ENCODE measurements at places on chromosomes 1 and 21.

DNA sequence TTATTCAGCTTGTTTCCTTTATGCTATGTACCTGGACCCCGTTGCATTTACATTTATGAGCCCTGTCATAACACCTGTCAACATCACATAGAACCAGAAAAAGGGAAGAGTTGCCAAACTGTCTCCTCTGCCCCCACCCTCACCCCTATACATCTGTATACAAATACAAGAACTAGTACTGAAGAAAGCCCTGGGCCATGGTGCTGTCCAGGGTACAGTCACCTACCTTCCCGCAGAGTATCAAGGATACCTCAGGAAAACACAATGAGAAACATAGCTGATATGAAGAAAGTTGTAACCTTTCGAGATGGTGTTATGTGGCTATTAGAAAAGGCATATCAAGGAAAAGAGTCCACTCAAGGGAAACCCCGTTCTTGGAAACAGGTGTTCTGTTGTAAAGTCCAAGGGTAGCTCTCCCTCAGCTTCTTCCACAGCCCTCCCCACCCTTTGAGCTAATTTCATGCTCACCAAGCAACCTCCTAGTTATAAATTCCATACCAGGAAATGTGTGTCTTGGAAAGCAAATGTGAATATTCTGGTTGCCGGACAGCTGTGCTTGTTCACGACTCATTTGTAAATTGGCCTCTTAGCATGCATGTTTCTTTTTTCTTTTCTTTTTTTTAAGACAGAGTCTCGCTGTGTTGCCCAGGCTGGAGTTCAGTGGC lies 16.7 kb upstream of the AVPR1B start:
- DNase-seq = no peak

GRCh38 chr1:200525090-200525987 lies 95.2 kb downstream of the KIF14 start:
- DNase-seq = no peak

DNA sequence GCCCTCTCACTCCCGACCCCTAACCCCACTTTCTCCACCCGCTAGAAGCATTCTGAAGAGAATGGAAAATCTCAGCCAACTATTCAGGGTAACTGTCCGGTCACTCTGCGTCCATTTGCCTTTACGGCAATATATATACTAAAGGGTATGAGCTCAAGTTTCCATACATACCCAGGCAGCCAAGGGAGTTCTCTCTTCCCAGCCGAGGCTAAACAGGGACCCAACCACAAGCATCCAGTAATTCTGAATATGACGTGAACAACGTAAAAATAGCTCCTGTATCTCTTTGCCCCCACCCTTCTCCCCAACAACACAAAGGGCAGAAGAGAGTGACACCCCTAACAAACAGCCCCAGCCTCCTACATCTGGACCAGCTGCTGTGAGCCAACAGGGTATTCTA lies 67.7 kb downstream of the SSBP3 start:
- no peak for DNase-seq

DNA sequence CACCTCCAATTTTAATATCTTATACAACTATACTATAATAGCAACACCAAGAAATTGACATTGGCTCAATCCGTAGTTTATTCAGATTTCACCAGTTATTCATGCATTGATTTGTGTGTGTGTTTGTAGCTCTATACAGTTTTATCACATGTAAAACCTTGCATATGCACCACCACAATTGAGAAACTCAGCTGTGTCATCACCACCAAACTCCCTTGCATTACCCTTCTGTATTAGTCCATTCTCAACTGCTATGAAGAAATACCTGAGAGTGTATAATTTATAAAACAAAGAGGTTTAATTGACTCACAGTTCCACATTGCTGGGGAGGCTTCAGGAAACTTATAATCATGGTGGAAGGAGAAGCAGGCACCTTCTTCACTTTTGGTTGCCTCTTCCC lies 162.1 kb downstream of the PATJ start:
- DNase-seq = no peak

- DNase-seq = no peak
Measured at GRCh38 chr1:203396595-203397194, 45.8 kb upstream of the FMOD start.

DNA sequence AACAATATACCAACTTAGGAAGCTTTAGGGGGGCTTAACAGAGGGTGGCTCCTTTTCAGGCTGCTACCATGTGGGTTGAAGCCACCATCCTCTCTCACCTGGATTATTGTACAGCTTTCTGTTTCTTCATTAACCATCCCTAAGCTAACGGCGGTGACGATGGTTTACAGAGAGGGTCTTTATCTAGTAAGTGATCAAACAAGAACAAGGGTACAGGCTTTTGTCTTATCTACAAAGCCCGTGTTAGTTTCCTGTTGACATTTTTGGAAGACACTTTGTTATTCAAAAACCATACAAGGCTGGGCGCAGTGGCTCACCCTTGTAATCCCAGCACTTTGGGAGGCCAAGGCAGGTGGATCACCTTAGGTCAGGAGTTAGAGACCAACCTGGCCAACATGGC lies 20.4 kb downstream of the SLC25A33 start:
- DNase-seq = no peak

- no peak for DNase-seq
Measured at GRCh38 chr1:201533836-201534235, 5.1 kb upstream of the NAV1 start.

- DNase-seq = peak; percentile 82
Measured at GRCh38 chr1:21931171-21932093, 5.7 kb downstream of the HSPG2 start.

DNA sequence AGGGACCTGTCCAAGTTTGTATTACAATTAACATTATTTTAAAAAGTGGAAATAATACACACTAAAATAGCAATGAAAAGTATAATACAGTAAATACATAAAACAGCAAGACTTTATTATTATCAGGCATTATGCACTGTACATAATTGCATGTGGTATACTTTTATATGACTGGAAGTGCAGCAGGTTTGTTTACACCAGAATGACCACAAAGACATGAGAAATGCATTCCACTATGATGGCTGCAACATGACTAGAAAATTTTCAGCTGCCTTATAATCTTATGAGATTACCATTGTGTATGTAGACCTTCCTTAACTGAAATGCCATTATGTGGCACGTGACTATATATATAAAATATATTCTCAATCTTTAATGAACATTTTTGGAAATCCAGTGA lies 1699.6 kb downstream of the KCNT2 start:
- no peak for DNase-seq

DNA sequence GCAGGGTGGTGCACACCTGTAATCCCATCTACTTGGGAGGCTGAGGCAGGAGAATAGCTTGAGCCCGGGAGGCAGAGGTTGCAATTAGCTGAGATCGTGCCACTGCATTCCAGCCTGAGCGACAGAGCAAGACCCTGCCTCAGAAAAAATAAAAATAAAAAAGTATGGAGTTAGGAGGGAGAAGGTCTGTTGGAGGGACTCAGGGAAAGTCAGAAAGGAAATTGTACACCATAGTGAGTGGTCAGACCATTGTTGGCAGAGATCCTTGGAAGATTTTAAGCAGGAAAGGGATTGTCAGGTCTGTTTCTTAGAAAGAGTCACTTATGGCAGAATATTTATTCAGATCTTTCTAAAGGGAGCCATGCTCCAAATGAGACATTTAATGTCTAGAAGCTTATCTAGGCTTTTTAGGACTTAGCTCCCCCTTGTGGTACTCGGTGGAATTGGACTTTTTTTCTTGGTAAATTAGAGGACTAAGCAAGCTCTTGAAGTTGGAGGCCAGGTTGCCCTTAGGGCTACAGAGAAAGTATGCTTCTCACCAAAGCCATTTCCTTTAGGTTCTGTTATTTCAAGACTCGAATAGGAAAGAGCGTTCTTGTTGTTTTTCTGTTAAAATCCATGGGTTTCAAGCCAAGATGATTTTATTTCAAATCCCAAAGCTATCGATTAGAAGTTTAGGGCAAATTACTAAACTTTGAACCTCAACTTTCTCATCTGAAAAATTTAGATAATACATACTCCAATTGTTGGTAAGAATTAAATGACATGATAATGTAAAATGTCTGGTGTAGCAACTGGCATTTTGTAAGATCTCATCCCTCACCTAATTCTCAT lies 16.5 kb downstream of the MIA3 start:
- peak; percentile 73 for DNase-seq

DNA sequence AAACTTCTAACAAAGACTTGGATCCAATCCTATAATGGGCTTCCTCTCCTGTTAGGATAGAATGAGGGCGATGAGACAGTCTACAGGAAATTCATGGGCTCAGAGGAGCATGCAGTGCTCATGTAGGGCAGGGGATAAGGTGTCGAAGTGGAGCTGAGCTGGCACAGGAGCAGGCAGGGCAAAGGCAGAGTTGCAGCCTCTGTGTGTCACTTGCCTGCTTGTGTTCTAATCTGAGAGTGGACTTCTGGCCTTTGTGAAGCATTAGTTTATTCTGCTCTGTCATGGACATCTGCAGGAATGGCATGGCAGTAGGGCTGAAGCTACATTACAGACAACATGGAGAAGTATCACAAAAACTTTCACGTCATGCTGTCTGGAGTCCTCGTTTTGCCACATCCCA lies 32.6 kb downstream of the LHX8 start:
- no peak for DNase-seq

DNA sequence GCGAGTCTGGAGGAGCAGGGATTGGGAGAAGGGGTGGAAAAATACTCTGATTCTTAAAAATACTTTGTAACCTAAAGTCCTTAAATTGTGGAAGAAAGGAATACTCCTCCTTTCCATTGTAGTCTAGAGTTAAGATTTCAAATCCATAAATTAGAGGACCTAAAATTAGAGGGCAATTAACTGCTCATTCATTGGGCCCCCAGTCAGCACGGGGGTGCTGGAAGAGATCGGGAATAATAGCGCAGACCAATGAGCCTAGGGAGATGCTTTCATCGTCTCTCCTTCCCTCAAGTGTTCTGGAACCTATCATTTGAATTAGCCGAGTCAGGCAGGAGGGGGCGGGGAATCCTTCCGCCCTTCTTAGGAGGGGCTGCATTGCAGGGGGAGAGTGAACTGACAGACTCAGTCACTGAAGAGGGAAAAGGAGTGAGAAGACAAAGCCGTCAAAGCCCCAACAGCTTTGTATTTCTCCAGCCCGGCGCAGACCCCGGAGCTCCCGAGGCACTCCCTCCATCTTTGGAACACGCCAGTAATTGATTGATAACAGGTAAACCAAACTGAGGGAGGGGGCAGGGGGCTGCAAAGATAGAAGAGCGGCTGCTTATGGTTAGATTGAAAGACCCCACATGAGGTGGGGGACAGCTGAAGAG lies at the start of gene MLLT11:
Gene MLLT11, plus strand, starts transcription at position 391 of the 650 bp plus-strand sequence. CDS start 6,828 bp downstream, outside the sequence.
- peak; percentile 54 for DNase-seq

GRCh38 chr1:114550336-114550735 lies 31.1 kb downstream of the BCAS2 start:
- DNase-seq = no peak

- DNase-seq = no peak
Measured at GRCh38 chr1:93732514-93732913, 50.9 kb upstream of the BCAR3 start.

DNA sequence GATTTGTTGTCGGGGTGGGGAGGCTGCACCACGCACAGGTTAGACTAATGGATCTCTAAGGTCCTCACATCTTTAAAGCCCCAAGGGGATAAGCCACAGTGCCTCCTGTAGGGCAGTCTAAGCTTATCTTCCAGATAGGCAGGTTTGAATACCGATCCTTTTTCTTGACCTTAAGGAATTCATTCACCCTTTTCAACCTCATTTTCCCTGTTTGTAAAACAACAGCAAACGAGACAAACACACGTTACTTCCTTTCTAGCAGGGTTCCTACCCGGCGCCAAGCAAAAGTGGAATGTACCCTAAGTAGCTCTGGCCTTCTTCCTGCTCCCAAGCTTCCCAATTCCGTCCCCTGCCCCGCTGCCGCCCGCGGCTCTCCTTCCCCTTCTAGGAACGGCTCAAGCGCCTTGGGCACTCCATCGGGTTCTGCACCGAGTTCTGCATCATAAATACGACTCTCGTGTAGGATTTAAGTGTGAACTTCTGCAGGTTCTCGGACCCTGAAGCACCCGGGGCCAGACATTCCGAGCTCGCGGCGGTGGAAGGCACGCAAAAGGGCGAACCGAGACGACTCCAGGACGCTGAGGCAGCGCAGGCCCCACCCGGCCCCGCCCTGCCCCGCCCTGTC lies 548 bp upstream of the CDC20 start:
- peak; percentile 66 for DNase-seq

DNA sequence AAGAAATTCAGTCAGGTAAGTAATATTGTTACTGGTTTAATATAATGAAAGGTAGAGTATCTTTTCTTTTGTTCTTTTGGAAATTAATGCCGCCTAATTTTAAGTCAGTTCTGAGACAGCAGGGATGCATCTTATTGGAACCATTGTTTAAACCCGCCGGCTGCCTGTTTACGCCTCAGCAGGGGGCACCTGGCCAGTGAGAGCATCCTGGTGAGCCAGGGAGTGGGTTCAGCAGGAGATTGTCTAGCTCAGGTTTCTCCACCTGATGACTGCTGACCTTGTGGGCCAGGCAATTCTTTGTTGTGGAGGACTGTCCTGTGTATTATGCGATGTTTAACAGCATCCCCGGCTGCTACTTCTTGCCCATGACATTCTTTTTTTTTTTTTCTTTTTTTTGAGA lies 30.2 kb downstream of the CHAF1B start:
- DNase-seq = no peak

DNA sequence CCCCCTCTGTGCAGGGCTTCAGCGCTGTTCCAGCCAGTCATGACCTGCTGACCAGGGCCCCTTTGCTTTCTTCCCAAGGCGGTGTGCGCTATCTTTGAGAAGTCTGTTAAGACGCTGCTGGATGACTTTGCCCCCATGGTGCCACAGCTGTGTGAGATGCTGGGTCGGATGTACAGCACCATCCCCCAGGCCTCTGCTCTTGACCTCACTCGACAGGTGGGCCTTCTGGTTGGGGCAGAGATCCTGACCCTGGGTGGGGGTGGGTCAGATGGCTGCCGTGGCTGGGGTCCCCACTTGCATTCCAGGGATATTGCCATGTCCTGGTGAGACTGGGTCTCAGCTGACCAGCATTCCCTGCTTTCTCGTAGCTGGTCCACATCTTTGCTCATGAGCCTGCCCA lies 9.0 kb upstream of the DPH2 start:
- DNase-seq = no peak

GRCh38 chr1:244821134-244821533 lies 14.3 kb upstream of the COX20 start:
- DNase-seq = no peak

DNA sequence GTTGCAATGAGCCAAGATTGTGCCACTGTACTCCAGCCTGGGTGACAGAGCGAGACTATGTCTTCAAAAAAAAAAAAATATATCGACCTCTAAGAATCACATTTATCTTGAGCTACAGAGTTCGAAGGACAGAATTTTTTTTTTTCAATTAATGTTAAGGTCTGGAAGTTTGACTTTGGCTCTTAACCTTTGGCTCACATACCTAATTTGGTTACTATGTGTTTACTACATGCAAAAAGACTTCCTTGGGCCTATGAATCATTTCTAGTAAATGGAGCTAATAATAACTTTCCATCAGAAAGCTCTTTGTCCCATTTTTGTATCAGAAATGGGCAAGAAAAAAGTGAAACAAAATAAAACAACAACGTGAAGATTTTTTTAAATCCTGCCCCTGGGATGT lies 351.2 kb downstream of the SMYD3 start:
- no peak for DNase-seq

DNA sequence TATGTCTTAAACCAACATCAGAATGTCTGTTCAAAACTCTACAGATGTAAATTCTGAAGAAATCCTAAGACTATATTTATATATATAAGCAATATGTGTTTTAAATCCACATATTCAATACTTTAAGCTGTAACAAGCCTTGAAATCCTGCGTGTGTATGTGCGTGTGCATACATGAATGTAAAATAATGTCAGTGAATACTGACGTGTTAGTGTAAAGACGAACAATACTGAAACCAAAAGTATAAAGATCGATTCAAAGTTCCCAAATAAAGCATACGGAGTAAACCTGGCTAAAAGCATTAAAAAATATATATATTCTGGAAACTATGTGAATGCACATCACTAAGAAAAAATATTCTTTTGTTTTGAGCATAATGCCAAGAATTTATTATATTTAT lies 668.6 kb upstream of the NCAM2 start:
- DNase-seq = peak; percentile 9

All from SW480 (cell line).